ENCODE measurements at places on chromosomes 13 and 19.

GRCh38 chr13:98706446-98707110 lies 45.9 kb downstream of the SLC15A1 start:
- DNase-seq = no peak

DNA sequence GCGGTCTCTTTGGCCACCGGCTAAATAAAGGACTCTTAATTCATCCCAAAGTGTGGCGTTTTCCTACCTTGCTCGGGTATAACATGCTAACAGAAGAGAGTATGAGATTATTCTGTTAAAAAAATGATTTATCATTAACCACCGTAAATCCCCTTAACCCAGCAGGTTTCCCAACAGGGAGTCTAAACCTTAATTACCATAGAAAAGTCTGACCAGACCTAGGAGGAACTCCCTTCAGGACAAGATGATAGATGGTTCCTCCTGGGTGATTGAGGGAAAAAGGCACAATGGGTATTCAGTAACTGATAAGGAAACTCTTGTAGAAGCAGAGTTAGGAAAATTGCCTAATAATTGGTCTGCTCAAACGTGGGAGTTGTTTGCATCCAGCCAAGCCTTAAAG lies 193.7 kb downstream of the ZNF737 start:
- no peak for DNase-seq

GRCh38 chr13:99577934-99578917 lies 77.0 kb downstream of the TM9SF2 start:
- DNase-seq = no peak

- DNase-seq = peak; percentile 49
Observed at GRCh38 chr13:100269837-100270236, 180.9 kb downstream of the PCCA start.

DNA sequence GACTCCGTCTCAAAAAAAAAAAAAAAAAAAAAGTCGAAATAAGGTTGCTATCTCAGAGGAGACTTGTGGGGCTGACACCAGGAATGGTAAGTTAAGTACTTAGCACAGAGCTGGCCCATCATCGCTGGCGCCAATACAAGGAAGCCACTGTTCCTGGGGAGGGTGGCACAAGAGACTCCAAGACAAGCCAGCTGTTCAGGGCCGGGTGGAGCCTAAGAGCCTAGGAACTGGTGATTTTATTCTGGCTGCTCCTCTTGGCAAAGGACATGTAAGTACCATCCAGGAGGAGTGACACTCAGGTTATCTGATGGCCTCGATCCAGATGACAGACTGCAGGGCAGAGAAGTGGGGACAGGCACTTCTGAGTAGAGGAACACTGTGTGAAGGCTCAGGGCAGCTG lies 3.8 kb downstream of the ELOF1 start:
- no peak for DNase-seq

DNA sequence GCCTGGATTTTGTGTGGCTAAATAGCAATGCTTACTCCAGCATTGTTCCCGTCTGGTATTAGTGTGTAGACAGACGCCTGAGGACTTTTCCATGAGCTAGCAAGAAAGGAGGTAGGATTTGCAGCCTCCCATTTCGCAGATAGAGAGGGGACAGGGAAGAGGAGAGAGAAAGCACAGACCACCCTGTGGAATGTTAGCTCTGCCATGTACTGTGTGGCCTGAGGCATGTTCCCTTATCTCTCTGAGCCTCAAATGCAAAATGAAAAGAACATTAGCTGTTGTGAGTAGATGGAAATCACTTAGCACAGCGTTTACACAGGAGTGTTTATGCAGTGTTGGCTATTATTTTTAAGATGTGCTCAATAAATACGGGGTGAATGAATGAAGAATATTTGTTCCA lies 45.5 kb downstream of the OLFM4 start:
- DNase-seq = no peak

DNA sequence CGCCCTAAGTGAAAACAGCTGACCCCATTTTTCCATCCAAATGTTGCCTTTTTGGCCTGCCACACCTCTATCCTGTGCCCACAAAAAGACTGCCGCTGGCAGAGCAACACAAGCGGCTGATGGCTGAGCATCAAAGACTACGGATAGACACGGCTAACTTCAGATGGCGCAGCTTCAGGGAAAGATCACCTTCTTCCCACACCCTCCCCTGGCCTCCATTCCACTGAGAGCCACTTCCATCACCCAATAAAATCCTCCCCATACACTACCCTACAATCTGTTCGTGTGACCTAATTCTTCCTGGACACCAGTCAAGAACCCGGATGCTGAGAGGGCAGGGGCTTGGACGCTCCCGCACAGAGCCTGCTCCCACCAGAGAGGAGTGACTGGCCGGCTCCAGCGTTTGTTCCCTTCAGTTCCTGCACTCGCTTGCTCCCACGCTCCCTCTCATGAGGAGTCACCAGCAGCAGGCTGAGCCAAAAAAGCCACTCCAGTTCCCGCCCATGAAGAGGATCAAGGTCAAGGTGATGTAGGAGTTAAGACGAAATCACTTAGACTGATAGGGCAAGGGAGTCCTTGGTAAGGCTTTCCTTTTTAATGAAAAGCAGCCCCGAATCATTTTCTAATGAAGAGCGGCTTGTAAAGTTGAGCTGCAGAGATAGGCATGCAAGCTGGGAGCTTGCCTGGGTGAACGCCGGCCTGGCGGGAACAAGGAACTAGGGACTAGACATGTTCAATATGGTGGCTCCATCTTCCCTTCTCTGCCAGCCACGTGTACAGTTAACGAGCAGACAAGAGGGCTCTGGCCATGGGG lies 35.7 kb downstream of the TSKS start:
- no peak for DNase-seq

DNA sequence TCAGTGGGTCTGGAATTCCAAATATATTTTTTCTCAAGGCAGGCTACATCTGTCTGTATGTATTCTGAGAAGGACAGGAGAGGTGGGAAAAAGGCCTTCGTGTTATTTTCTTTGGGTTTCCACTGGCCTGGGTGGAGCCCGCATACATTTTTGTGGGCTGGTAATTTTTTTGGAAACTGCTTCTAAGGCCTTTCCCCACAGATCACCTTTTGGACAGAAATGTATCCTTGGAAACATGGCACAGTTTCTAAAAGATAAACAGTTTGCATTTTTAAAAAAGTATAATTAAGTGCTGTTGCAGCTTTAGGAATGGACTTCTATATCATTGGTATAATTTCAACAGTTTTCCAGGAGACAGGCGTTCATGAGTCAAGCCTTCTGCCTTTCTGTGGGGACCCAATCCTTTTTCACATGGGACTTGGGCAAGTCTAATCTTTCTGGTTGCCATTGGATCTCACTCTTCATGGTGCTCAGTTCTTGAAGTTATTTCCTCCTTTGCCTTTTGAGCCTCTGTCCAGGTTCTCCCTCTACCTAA lies 8.9 kb downstream of the RFX2 start:
- no peak for DNase-seq

GRCh38 chr19:14030997-14031718 lies 404 bp upstream of the IL27RA start:
- no peak for DNase-seq

DNA sequence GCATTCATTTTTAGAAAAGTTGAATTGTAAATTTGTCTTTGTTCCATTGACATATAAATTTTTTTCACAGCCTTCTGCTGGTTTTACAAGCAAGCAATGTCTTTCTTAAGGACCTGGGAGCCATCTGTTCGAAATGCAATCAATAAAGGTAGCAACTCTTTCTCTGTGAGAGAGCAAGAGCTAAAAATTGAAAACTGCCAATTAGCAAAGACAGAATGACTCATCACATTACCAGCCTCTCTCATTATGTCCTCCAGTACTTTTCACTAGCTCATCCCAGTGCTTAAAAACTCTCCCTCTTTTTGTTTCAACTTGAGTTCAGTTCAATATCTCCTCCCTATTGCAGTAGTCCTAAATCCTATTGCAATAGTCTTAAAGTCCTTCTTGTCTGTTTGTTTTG lies 760.7 kb upstream of the SLITRK6 start:
- DNase-seq = no peak

All from tibial nerve (tissue), 4 donors.